ENCODE measurements at places on chromosomes 16 and 17. TPM values are rescaled to one million over a fixed set of nuclear protein-coding genes. Genes with fewer than 3 reads are reported as not detected.

DNA sequence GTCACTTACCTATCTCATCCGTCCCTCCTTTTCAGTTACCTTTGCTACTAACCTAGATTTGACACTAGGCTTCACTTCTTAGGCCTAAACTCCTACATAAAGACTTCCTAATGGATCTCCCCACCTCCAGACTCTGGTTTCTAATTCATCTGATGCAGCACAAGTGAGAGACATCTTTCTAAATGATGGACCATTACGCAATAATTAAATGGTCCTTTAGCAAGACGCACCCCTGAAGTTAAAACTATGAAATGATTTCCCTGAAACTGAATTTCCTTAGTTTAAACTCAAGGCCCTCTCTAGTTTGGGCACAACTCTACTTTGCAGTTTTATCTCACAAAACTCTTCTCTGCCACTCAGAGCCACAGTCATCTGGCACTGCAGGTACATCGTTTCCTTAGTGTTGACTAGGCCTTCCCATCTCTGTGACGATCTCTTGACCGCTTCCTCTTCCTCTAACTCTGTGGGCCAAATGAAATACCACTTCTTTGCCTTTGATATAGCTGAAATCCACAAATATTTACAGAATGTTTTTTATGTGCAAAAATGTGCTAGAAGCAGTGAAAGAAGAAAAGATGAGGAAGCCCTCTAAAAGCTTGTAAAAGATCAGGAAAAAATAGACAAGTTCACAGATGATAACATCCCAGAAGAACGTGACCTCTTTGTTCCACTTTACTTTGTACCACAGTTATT, 3.3 kb downstream of the SYNRG start:
- DNase-seq = no peak

DNA sequence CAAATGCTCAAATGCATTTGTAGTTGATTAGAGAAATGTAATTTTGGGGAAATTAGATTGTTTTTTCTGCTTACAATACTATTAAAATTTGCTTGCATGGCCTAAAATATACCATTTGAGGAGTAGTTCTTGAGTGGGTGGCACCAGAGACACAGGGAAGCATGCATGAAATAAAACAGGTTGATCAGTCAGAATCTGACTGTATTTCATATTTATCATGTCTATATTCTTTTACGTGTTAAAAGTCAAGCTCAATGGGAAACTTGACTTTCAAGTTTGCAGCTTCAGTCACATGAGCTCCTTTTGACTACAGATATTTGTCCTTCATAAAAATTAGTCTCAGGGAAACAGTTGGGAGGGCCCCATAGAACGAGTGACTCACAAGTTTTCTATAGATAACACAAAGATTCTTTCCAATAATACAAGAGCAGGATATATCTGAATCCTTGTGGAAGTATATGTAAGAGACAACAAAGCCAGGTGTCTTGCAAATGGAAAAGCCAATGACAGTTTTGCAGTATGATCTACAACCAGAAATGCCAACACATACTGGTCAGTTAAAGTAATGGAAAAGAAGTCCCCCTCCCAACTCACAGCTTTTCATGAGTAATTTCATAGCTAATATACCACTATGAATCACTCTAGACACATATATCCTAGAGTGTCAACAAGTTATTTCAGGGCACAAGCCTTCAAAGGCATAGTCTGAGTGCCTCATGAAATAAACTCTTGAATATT, 42.2 kb upstream of the CORO6 start:
- no peak for DNase-seq

DNA sequence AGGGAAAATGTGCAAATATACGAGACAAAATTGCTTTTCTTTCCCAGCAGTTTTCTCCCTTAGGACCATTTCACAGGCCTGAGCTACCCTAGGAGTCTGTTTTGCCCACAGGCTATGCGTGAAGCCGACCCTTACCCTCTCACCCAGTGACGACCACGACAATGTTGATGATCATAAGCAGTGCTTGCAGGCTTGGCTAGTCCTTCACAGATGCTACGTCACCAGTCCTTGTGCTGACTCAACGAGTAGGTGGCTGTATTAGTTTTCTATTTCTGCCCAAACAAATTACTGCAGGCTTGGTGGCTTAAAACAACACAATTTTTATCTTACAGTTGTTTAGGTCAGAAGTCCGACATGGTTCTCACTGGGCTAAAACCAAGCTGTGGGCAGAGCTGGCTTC, 574.6 kb upstream of the HSBP1 start:
- no peak for DNase-seq

- DNase-seq = no peak
Measured at GRCh38 chr17:12959441-12959840, 58.4 kb downstream of the ELAC2 start.

Gene GP1BA
- not detected for total RNA-seq

DNA sequence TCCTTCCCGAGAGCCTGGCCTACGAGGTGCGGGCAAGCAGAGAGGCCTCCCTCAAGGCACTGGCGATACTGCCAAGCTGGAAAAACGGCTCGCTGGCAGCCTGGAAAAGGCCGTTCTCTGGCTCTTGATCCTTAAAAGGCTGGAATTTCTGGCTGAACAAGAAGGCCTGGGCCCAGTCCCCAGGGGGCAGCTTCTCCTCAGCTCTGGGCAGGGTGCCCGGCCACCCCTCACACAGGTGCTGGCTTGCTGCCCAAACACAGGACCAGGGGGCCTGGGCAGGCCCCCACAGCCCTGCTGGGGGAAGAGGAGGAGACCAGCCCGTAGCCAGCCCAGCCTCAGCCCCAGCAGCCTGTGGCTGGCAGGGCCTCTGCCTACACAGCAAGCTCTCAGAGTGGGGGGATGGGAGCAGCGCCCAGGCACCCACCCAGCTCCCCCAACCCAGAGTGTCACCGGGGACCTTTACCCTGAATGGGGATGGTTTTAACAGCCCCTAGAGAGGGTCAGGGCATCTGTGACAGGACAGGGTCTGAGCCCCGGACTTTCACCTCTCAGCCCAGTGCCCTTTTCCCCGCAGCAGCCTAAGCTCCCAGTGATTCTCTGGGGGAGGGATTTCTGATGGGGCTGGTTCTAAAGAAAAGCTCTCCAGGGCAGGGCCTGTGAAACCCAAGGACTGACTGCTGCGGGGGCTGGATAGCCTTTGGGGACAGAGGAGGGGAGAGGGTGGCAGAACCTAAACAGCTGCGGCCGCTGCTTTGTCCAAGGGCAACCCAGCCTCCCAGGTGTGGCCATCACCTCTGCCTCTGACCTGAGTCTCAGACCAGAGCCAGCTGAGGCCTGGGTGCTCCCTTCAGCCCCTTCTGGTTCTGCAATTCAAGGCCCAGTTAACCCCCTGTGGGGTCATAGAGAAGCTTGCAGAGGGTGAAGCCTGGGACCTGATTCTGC, 38.6 kb upstream of the TOB1 start:
- DNase-seq = peak; percentile 58

Data from left colon (tissue), 2 donors.